ENCODE measurements at places on chromosomes 1 and 21.

DNA sequence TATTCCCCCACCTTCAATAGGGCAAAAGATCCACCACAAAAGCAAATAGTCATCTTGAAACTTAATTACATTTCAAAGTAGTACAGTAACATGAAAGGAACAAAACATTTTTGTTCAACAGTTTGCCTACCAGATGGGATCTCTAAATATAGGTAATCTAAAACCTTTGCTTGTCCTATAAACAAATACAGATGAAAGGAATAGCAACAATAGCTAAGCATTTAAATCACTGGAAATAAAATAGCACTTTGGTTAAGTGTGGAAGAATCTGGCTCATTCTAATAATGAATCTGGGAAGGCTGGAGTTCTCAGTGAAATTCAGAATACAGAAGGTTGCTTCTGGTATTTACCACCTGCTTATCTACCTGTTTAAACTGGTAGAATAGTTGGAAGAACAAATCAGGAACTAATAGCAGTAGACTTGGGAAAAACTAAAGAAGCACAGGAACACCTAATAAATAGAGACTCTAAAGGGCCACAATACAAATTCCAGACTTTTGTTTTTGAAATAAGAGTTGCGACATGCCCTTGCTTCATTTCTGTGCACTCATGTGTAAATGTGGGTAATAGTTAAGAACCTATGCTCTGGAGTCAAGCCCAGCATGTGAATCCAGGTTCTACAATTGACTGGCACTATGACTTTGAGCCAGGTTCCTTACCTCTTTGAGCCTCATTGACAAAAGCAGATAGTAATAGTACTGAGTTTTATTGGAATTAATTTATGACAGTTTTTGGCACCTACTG lies 2.3 kb upstream of the LYPLAL1 start:
- no peak for DNase-seq

GRCh38 chr1:246954126-246954525 lies 22.4 kb upstream of the AHCTF1 start:
- no peak for DNase-seq

DNA sequence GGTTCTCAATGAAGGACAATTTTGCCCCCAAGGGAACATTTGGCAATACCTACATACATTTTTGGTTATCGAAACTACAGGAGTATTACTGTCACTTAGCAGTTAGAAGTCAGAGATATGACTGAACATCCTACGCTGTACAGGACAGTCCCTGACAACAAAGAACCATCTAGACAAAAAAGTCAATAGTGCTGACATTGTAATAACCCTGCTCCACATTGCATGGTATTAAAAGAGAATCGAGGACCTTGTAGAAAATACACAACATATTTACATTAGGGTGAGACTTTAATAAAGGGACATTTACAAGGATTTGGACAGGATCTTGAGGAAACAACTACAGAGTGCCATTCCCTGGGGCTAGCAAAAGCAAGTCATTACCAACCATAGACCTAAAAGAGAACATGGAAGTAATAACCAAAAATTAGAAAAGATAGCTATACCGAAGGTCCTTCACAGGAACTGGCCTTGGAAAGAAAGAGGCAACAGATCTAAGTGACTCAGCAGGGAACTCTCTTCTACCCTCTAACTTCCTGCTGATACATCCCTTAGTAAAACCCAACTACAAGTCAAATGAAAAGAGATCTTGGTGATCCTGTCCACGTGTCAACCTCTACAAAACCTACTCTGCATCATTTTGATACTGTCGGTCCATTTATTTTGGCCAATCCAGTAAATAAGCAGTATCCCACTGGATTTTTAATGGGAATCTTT lies 40.2 kb downstream of the ANGPTL3 start:
- DNase-seq, result no peak

DNA sequence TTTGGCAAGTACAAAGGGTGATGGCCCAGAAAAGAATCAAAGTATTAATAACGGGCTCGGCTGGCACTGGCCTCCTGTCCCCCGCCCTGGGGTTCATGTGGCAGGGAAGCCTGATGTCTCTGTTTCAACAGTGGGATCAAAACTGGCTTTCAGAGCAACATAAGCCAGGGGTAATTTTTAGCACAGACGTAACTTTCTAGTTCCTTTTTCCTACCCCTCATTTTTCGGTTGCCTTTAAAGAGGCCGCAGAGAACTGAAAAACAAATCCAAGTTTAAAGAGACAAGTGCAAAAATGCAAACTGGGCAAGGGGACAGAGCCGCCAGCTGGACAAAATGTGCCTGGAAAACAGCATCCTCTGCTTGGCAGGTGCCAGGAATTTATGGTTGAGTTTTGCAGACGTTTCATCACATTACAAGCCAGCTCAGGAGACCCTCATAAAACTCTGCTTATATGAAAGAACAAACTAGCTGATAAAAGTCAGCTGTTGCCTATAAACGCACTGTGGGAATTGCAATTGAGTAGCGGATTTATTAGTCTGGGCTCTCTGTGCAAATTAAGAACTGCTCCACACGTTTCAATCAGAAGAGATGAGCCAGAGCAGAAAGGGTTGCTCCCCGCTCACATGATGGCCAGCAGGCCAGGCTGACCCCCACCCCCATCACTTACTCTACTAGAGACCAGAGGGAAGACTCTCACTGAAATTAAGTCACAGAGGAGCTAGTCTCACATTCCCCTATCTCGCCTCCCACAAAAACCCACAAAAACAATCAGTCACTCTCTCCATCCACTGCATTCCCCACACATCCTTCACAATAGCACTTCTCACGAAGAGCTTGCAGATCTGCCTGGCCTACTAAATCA lies 15.8 kb upstream of the CDCA8 start:
- DNase-seq, result no peak

DNA sequence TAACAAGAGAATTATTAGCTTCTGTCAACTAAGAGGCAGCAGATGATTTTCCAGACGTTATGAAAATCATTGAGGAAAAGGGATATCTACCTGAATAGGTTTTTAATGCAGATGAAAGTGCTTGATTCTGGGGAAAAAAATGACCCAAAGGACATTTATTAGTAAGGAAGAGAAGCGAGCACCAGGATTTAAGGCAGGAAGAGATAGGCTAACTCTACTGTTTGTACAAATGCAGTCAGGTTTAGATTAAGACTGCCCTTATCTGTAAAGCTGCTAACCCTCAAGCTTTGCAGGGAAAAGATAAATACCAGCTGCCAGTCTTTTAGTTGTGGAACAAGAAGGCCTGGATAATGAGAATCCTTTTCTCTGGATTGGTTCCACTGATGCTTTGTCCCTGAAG lies 33.0 kb upstream of the LRIG2 start:
- DNase-seq, result no peak
